Stimulated activated memory B cell treated with anti-CD40 and anti-IgM and Interleukin-4, amounts not matched to agents 10 μg/mL and 1 μg/mL and 100 μg/mL, for 72 hours (primary cell): ENCODE measurements at places on chromosomes 2 and 18.

DNA sequence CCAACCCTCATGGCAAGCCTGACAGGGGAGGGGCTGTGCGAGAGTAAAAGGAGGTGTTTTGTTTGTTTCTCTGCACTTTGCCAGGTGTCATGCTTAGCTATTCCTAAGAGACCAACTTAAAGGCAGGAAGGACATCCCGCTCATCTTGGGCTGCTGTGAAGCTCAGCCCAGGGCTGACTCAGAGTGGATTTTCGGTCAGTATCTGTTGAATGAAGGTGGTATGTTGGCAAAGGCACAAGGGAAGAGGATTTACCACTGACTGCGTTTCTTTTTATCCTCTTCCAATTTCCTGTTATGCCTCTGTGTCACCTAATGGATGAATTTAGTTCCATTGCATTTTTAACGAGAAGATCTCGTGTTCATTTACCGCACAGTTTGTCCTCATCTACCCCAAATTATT, 18.9 kb downstream of the TRPM8 start:
- no peak for ATAC-seq

DNA sequence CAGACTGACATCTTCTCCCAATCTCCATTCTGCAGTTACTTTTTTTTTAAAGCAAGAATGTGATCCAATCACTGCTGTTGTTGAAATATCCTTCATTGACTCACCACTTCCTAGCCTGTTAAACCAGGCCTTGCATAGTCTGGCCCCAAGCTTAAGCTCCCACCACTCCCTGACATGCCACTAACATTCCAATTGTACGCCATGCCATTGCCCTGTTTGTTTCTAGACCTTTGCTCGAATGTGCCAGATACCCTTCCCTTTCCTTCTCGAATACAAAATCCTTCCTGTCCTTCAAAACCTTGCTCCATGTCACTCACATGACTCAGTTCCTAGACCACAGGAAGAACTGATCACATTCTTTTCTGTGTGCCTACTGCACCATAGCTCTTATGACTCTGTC, 224.2 kb downstream of the CYRIA start:
- ATAC-seq: no peak

DNA sequence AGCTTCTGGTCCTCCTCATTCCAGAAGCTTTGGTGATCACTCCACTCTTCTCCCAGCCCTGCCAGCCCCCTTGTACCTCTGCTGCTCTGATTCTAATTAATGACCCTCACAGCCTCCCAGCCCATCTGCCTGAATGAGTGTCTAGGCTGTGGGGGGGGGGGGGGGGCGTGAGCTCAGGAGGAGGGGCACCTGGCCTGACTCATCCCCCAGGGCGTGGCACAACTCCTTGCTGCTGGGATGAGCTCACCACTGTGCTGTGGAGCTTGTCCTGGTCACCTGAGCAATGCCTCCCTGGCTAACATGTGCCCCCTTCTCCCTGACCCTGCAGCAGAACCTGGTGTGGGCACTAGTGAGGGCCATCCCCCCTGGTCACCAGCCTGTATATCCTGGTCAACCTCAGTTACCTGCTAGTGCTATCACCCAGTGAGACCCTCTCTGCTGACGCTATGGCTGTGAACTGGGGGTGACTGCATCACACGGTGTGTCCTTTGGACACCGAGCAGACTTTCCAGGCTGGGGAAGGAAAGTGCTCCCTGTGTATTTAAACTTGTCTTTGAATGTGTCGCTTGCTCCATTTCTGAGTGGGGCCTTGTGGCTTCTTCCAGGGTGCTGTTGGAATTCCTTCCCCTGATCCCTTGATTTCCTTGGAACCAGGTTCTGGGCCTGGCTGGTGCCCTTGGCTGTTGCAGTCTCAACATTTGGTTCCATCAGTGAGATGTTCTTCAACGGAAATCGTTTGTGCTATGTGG, 41.5 kb upstream of the PUM2 start:
- ATAC-seq: no peak

DNA sequence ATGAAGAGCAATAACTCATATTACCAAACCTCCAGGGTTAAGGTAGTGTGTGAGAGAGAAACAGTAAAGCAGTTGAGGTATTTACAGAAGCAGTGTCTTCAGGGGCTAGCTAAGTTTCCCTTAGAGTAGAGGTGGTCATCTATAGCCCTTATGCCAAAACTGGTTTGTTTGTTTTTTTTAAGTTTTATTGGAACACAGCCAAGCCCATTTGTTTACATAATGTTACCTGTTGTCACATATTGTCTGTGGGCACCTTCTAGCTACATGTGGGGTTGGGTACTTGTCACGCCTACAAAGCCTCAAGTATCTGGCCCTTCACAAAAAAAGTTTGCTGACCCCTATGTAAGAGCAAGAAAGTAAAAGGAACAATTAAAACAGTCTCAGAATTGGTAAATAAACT, 39.4 kb downstream of the ACTR2 start:
- ATAC-seq: no peak

GRCh38 chr2:18998491-18998890, 359.9 kb downstream of the OSR1 start:
- ATAC-seq: no peak

- no peak for ATAC-seq
Measured at GRCh38 chr2:237222178-237222577, 136.5 kb downstream of the COPS8 start.

GRCh38 chr18:57771193-57771592, 31.9 kb downstream of the ATP8B1 start:
- no peak for ATAC-seq

- ATAC-seq: no peak
Measured at GRCh38 chr2:52810460-52810859, 957.1 kb upstream of the CHAC2 start.
